ENCODE measurements at places on chromosomes 12 and 14. TPM values are rescaled to one million over a fixed set of nuclear protein-coding genes. Genes with fewer than 3 reads are reported as not detected.

- no peak for DNase-seq
Measured at GRCh38 chr12:3726456-3726855, 26.5 kb downstream of the CRACR2A start.

GRCh38 chr12:88816201-88816600 lies 235.9 kb upstream of the KITLG start:
- DNase-seq: no peak

DPPA3 gene
- not detected for total RNA-seq

GRCh38 chr14:64998455-64998931 lies 11.8 kb downstream of the FNTB start:
- no peak for DNase-seq

IGF1 gene
- 1.4 TPM for total RNA-seq

DNA sequence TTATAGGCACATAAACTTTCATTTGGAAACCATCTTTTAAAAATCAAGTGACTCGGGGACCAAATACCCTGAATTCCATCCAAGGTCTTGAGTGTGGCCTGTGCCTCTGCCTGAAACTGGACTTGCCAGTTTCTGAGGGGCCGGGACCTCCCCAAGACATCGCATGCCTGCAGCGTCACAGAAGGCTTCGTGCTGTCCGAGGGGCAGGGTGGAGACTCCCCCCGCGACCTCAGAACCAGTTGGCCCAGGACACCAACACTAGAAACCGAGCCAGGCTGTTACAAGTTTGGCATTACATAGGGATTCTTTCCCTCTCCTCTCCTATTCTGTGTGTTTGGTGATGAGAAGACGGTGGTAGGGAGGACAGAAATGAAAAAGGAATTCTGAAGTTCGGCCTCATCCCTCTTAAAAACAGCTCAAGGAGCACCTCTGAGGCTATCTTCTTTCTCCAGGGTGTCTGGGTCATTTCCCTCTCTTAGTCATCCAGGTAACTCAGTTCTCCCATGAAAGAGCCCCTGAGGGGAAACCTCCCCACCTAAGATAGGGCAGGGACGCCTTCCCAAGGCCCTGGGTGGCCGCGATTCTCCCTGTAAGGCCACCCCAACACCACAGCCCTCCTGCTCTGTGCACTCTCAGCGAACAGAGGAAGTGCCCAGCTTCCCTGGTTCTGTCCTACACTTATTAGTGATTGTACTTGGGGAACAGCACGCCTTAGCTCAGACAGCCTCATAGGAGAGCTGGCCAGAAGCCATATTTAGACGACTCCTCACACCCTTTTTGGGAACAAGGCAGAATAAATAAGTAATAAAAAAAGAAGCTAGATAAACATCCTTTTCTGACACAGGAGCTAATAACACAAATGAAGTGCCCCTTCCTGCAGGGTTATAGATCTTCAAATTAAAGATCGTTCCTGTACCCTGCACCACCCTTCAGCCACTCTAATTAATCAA lies 93.8 kb downstream of the BCL11B start:
- DNase-seq: no peak

DNA sequence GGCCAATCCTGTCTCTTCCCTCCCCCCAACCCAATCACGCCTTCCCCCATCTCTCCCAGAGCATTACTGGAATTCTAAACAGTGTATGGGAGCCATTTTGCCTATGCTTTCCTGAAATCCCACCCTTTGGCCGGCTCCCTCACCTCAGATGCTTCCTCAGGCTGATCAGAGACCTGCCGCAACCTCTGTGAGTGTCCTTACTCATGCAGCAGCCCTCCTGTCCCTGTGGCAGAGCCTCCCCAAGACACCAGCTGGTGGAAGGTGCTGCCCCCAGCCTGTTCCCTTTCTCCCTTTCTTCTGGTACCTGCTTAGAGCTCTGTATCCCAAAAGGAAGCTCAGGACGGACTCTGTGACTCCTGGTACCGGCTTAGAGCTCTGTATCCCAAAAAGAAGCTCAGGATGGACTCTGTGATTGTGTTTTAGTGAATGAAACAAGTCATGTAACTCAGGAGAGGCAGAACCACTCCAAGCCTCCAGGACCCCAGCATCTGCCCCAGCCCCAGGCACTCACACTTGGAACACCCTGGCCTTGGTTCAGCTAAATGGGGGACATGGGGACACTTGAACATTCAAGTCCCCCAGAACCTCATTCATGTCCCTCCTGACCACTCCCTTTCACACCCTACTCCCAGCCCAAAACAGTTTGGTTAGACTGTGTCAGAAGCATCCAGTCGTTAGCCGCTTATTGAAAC lies 29.3 kb upstream of the RIN3 start:
- DNase-seq: no peak

PRH2 gene
- total RNA-seq: not detected

- DNase-seq: no peak
Measured at GRCh38 chr12:125023065-125023464, 29.6 kb downstream of the BRI3BP start.

DNA sequence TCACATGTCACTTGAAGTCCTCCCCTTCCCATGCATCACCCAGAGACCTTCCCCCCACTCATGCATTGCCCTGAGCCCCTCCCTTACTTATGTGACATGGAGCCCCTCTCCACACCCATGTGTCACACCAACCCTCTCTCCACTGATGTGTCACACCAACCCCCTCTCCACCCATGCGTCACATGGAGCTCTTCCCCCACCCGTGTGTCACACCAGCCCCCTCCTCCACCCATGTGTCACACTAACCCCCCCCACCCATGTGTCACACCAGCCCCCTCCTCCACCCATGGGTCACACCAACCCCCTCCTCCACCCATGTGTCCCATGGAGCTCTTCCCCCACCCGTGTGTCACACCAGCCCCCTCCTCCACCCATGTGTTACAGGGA lies 30.4 kb downstream of the RTL1 start:
- DNase-seq: no peak

- DNase-seq: no peak
Measured at GRCh38 chr12:3204730-3205531, 127.8 kb downstream of the TSPAN9 start.

DNA sequence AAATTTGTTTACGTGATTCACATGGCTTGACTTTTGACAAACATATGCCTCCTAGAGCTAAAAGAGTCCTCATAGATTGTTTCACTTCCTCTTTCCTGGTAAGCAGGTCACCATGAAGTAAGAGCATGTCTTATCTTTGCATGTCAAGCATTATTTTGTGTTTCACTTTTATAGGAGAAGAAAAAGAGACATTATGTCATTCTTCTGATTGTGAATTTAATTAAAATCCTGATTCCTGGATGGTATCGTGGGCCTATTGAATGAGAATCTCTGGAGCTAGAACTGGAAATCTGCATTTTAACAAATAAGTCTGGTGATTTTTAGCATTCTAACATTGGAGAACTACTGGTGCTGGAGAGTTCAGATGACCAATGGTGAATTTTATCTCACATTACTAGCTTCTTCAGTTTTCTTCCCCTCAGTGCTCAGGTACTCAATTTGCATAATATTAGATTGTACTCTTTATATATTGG lies 218.6 kb upstream of the ATP2B1 start:
- no peak for DNase-seq
